ENCODE measurements at places on chromosomes 6 and 20.

- no peak for DNase-seq
Observed at GRCh38 chr6:28117386-28118050, 6.9 kb upstream of the ZSCAN16 start.

DNA sequence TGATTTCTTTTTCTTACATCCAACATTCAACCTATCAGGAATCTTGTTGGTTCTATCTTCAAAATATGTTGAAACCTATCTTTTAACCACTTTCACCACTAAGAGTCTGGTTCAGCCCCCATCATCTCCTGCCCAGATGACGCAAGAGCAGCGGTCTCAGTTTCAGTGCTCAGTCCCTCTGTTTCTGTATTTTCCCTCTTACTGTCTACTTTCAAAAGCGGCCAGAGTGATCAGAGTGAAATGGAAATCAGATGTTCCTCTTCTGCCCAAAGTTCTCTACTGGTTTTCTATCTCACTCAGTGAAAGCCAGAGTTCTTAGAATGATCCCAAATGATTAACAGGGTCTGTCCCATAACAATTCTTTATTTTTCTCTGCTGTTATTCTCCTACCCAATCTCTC, 147.9 kb upstream of the PDE7B start:
- DNase-seq: no peak

DNA sequence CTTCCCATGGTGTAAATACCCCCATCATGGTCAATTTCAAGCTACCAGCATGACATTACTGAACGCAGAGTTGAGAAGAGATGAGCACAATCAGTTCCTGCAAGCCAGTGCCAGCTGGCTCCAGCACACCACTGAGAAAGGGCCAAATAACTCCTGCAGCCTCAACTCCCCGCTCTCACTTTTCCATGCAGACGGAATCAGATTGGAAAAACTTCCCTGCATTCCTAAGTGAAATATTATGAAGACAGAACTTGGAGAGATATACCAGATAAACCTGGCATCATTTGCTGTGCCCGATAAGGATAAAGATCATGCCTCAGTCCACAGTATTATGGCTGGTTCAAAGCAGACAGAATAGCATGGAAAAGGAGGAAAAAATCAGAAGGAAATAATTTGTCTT, 56.7 kb downstream of the FILIP1 start:
- peak; percentile 25 for DNase-seq

- no peak for DNase-seq
Observed at GRCh38 chr6:153051801-153052200, 49.3 kb upstream of the MTRF1L start.

GRCh38 chr6:137357263-137357947, 136.8 kb downstream of the OLIG3 start:
- no peak for DNase-seq

DNA sequence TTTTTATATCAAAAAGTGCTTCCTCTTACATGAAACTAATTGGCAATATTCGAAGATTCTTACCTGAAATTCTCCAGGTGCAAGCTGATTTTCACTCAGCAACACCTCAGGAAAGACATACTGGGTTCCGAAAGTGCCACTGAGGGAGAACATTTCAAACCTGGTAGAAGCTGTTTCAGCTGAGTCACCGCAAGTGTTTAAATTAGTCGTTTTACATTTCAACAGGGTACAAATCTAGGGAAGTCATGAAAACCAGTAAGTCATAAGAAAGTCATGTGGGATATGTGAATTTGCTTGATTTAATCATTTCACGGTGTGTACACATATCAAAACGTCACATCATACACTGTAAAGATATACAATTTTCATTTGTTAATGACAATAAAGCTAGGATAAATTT, 25.3 kb upstream of the TAAR1 start:
- no peak for DNase-seq

Data from colonic mucosa (tissue), 4 donors.